ENCODE measurements at places on chromosomes 1 and 21.
A peak's percentile ranks its signal among the peaks of the same experiment; 100 is the strongest.

GRCh38 chr1:211231873-211232272 is 27.3 kb upstream of the RCOR3 start:
- no peak for DNase-seq

GRCh38 chr1:201172326-201172725 is 18.1 kb upstream of the TMEM9 start:
- DNase-seq: no peak

DNA sequence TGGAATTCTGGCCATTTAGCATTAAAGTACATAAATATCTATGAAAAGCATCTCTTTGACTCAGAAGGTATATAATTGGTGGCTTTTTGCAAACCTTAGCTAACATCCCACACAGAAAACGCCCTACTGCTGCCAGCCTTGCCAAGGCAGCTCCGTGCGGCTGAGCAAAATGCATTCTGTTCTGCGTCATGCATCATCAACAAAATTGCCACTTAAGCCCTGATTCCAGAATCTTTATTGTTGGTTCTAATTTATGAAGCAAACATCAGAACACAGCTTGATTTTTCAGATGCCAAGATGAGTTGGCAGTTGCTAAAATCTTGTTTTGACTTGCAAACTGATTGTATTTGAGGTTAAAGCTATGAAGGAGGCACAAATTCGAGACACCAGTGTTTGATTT is 314.9 kb upstream of the DEPDC1 start:
- no peak for DNase-seq

GRCh38 chr1:24980836-24981630 is 51.0 kb upstream of the RUNX3 start:
- no peak for DNase-seq

- no peak for DNase-seq
Observed at GRCh38 chr21:43981151-43981870, 30.8 kb upstream of the TRAPPC10 start.

GRCh38 chr1:191869790-191870312 is 288.4 kb upstream of the RGS18 start:
- no peak for DNase-seq

- DNase-seq: no peak
Observed at GRCh38 chr21:34927992-34928391, 121.1 kb downstream of the RUNX1 start.

DNA sequence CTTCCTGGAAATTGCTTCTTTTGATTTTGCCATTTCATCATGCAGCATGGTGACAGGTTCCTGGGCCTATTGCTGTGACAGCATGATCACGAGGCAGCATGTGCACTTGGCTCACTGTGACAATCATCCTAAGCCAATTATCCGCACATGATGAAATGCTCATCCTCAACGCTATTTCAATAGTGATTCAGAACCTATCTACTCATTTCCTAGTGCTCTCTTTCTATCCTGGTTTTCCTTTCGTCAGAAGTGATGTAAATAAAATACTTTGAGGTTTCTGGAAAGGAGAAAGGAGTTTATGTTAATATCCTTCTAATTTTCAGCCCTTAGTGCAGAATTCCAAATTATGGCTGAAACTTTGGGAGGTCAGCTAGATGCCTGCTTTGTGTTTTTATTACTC is 110.6 kb upstream of the ADAMTS5 start:
- DNase-seq: no peak

DNA sequence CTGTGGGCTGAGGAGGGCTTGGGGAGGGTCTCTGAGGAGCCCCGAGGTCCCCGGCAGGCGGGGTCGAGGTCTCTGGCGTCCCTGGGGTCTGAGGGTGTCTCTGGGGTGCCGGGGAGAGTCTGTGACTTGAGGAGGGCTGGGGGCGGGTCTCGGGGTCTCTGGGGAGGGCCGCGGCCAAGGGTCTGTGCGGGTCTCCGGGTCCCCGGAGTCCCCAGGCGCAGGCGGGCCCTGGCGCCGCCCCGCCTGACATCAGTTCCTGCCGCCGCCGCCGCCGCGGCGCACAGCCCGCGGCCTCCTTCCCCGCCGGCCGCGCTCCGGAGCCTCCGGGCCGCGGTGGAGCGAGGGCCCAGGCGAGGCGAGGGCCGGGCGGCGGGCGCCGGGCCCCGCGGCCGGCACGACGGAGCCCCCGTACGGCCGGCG is at the start of gene PLEKHM2:
Gene PLEKHM2, plus strand, starts transcription at position 279 of the 420 bp plus-strand sequence. CDS start 239 bp downstream, outside the sequence.
- DNase-seq: peak; percentile 34

DNA sequence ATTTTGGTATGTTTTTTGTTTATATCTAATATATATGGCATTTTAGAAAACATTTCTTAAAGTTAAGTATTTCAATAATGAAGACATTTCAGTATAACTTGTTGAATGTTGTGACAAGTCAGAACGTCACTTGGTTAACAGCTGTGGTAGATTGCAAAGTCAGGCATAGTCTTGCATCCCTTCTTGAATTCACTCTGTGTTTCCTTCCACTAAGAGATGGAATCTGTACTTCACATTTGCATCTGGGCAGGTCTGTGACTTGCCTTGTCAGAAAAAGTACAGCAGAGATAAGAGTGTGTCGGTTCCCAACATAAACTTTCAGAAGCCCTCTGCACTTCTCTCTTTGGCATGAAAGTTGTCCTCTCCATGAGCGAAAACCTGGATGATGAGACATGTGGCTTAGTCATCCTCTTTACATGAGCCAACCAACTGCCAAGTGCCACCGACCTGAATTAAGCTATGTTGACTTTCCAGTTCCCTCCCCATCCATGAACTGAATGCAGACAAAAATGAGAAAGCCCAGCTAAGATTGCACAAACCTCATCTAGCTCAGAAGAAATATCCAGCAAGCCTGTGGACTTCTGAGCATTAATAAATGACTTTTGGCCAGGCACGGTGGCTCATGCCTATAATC is 1730.2 kb downstream of the MRPL39 start:
- no peak for DNase-seq

DNA sequence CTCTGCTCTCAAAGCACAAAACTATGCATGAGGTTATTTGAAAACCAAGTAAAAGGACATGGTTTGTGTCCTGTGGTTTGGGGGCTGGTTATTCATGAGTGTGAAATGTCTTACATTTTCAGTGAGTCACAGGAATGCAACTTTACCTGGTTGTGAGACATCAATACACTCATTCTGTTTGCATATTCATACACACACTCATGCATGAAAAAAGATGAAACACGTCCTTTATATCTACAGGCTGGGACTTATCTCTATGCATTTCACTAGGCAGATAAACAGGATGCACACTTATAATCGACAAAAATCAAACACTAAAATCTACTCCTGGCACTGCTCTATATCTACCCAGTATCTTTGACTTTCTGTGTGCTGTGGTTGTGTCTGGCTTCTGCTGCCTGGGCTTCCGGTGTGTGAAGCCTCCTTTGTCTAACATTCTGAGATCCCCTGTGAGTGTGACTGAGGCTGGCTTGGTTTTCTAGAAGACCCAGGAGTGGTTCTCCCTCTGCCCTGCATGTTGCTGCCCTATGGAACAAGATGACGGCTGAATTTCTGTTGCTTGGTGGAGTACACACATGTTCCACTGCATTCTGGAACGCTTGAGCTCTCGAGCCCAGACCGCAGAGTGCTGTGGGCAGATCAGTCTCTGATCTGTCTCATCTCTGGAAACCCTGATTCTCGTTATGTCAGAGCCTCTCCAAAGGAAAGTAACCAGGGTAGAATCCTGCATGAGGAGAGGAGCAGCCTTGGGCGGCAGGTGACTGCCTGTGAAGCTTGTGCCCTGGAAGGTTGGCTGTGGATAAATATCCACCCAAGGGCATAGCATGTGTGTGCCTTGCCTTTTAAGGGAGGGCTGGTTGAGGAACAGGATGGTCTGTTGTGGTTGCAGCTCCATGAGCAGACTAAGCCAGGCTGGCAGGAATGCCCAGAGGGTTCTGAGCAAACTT is 19.7 kb upstream of the FASLG start:
- DNase-seq: peak; percentile 87

DNA sequence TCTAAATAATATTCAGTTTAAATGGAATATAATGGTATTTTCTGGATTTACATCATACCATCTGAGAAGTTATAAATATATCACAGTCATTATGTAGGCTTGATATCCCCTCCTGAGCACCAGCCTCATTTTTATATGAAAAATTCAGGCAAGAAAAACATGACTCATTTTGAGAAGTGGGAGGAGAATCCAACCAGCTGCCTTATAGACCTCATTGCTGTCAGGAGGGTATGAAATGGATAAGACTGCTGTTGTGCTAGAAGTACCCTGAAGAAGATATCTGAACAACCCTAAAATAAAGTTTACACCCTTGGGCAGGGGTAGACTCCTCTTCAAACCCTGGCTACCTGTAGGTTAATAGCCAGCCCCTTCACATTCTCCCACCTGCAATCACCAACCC is 8.8 kb downstream of the GIPC2 start:
- DNase-seq: no peak

GRCh38 chr1:41618871-41619270 is 134.4 kb upstream of the EDN2 start:
- DNase-seq: no peak

DNA sequence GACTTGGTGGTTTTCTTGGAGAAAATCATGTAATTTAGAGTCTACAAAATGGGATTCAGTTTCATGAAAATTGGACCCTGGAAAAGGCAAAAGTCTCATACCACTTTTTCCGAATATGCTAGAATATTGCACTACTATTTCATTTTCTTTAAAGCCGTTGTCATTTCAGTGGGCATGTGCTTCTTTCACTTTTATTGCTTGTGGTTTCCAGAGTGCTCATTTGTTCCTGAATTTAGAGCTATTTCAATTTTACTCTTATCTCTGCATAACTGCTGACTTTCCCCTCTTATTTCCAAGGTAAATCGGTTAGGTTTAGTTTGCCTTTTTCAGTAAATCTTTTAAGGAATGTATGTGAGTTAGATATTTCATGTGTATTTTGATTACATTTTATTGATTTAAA is 11.6 kb downstream of the HHAT start:
- no peak for DNase-seq

GRCh38 chr1:163928069-163928468 is 606.3 kb downstream of the NUF2 start:
- no peak for DNase-seq

- no peak for DNase-seq
Observed at GRCh38 chr1:78677788-78678187, 28.2 kb downstream of the IFI44 start.

DNA sequence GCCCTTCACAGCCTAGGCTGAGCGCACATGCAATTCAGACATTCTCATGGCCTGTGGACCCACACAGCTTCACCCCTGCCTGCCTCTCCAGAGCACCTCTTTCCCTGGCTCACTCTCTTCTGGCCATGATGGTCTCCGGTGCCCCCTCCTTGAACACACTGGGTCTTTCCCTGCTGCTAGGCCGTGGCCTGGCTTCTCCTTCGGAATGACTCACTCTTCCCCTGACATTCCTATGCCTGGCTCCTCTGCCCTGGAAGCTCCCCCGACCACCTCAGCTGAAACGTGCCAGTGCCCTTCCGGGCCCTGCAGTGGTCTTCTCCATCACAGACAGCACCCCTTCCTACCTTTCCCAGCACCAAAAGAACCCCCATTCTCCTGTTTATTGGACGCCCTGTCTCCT is 28.3 kb downstream of the EPHA8 start:
- DNase-seq: no peak

DNA sequence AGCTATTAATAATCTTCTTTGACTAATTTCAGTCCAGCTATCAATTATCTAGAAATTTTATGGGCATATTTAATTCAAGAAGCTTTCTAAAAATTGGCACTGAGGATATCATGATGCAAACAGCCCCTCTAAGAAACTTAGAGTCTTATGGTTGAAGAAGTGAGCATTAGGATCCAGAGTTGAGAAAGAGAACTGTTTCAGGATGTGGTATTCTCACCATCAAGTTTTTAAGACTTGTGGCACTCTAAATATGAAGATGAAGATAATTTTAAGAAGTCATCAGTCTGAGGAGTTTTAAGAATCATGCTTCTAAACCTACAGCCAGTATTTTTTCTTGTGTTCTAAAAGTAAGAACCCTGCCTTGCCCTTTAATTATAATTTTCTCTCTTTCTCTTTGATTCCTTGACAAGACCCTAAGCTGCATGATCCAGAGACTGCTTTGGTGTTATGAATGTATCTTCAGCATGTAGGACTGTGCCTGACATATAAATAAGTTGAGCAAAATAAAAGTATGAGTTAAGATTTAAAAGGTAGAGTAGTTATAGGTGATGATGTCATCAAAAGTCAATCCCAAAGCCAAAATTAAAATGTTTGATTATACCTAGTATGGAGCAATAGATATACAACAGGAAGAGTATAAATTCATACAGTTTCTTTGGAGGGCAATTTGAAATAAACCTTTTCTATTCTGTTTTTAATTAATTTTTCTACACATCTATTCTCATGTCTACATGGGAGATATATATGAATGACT is 39.1 kb downstream of the RPS6KC1 start:
- no peak for DNase-seq

GRCh38 chr21:39483917-39484316 is 32.1 kb downstream of the SH3BGR start:
- no peak for DNase-seq

DNA sequence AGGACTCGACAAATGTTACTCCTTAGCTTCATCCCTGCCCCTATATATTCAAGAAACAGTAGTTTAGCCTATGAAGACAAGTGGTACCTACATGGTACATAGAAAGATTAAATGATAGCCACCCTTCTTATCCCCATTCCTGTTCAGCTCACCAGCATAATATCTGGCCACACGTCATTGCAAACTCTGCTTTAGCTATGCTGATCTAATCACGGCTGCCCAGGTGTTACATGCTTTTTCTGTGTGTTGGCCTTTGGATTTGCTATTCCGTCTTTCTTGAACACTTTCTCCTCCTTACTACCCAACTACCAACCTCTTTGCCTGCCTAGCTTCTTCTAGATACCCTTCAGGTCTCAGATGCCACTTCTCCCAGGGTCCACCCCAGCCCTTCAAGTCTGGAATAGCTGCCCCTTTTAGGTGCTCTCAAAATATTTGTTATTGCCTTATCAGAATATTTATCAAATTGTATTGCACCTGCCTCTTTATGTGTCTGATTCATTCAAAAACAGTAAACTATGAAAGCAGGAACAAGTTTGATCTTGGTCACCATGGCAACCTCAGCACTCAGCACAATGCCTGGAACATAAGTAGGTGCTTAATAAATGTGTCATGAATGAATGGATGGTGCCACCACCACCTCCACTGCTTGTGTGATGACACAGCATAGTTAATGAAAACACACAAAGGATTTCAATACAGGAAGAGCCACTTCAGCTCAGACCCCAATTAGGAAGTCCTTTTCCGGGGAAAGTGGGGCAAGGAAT is 11.4 kb upstream of the DNASE2B start:
- no peak for DNase-seq

- DNase-seq: no peak
Observed at GRCh38 chr21:15651172-15651571, 78.6 kb upstream of the USP25 start.

- no peak for DNase-seq
Observed at GRCh38 chr1:36487906-36488305, 5.2 kb upstream of the CSF3R start.

- no peak for DNase-seq
Observed at GRCh38 chr1:97907886-97908285, 12.9 kb downstream of the DPYD start.

Measured in activated CD4-positive, alpha-beta T cell treated with anti-CD3 and anti-CD28 coated beads, Interleukin-2, amount 50 U/mL, for 48 hours (primary cell).